ENCODE measurements at places on chromosomes 16 and 17. TPM values are rescaled to one million over a fixed set of nuclear protein-coding genes. Genes with fewer than 3 reads are reported as not detected.
A peak's percentile ranks its signal among the peaks of the same experiment; 100 is the strongest.

Gene CEP295NL
- 0.89 TPM for total RNA-seq

Gene FA2H
- not detected for total RNA-seq

Gene RHBDF1
- 59.1 TPM for total RNA-seq

Gene FGF11
- total RNA-seq: not detected

Gene CCL11
- total RNA-seq: not detected

Gene TBC1D3H
- not detected for total RNA-seq

Gene DOC2A
- total RNA-seq: not detected

DNA sequence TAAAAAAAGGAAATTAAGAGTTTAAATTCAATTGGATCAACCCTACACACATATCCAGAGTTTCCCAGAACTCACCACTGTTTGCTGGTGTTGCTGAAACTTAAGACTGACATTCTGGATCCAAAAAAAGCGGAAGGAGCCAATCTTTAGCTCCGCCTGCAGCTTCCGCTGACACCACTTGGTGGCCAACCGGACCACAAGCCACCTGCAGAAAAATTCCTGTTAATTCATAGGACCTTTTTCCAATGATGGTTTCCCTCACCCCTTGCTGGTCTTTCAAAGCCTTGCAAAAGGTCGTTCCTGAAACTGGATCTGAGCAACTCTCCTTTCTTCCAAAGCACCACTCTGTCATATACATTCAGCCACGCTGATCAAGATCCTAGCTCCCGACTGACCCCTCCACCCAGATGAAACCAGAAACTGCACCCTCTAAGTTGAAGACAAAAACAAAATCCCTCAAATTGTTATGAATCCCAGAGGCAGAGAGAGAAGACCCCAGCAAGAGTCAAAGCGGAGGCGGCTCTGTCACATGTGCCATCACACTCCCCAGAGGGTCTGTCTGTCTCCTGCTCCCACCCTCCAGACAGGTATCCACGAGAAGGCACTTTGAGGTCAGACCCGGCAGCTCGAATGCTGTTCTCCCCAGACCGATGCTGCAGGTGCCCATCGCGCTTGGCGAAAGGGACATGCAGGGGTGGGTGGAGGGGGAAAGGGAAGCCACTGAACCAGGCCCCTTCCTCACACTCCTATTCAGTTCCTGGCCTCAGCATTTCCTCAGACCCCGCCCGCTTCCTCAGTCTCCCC lies 773 bp downstream of the BLTP2 start:
- no peaks in the 10 kb centered on the region for H3K27me3 ChIP-seq
- H3K4me1 ChIP-seq: peaks cover 35% of the 10 kb centered on the region
- H3K27ac ChIP-seq: peak overlapping the region; percentile 48
- peaks cover 37% of the 10 kb centered on the region for H3K36me3 ChIP-seq
- DNase-seq: peak; percentile 50

GRCh38 chr17:55587608-55588139 lies 76.4 kb upstream of the SMIM36 start:
- peak overlapping the region; percentile 68 for H3K4me3 ChIP-seq
- peaks cover 65% of the 10 kb centered on the region for H3K4me1 ChIP-seq
- H3K36me3 ChIP-seq: no peaks in the 10 kb centered on the region
- H3K27me3 ChIP-seq: no peaks in the 10 kb centered on the region
- H3K27ac ChIP-seq: peak overlapping the region; percentile 58

- DNase-seq: no peak
- no peak overlapping the region for H3K27ac ChIP-seq
- H3K36me3 ChIP-seq: no peaks in the 10 kb centered on the region
These were observed 863 bp downstream of the CASKIN1 start for GRCh38 chr16:2195322-2196161.

DNA sequence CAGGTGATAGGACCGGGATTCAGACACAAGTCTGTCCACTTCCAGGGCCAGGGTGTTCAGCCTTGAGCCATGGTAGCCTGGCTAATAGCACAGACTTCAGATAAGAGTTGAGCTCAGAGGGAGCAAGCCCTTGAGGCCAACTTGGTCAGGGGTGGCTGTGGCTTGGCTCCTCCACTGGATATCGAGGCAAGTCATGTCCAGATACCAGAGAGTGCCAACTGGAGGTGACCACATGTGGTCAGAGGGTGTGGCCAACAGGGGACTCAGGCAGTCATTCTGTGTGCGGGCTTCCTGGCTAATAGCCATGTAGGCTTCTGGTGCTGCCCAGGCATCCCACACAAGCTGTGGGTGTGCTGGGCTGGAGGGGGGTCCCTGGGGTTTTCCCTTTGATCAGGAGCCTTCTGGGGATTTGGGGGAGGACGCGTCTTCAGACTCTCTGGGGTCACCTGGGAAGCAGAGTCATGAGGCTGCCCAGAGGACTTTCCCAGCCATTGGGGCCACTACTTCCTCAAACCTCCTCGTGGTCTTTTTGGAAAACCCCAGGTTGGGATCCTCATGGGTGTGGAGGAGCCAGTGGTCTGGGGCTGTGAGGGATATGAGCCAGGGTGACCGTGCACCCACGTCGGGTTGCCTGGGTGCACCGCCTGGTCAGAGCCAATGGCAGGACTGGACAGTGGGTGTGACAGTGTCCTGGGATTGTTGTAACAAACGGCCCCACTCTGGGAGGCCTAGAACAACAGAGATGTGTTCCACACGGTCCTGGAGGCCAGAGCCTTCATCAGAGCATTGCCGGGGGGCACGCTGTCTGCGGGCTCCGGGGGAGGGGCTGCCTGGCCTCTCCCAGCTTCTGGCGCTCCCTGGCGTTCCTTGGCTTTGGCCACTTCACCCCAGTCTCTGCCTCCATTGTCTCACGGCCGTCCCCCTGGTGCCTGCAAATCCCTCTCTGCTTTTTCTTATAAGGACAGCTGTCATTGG lies 25.0 kb downstream of the COX4I1 start:
- H3K27me3 ChIP-seq: peaks cover 26% of the 10 kb centered on the region
- no peak for DNase-seq
- H3K27ac ChIP-seq: no peak overlapping the region
- no peaks in the 10 kb centered on the region for H3K36me3 ChIP-seq
- no peak overlapping the region for H3K4me3 ChIP-seq
- H3K4me1 ChIP-seq: no peaks in the 10 kb centered on the region

- no peak for DNase-seq
- no peak overlapping the region for H3K27ac ChIP-seq
- peaks cover 46% of the 10 kb centered on the region for H3K27me3 ChIP-seq
These were observed 2.0 kb upstream of the AATF start for GRCh38 chr17:36946726-36947091.

DNA sequence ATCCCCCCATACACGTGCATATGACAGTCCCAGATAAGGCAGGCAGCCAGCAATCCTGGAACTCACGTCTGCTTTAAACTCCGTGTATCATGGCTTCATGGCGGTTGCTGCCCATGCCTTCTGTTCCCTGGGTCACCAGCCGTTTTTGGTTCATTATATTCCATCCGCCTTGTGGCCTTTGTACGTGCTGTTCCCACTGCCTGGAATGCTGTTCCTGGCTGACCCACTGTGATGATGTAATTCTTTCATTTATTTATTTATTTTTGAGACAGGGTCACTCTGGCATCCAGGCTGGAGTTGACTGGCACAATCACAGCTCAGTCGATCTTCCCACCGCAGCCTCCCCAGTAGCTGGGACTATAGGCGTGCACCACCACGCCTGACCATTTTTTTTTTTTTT lies 136.7 kb upstream of the GSE1 start:
- no peak overlapping the region for H3K27ac ChIP-seq
- H3K4me3 ChIP-seq: no peak overlapping the region
- peaks cover 15% of the 10 kb centered on the region for H3K27me3 ChIP-seq
- peaks cover 12% of the 10 kb centered on the region for H3K4me1 ChIP-seq
- no peak for DNase-seq

- H3K4me3 ChIP-seq: no peak overlapping the region
- DNase-seq: no peak
- H3K4me1 ChIP-seq: peaks cover 4% of the 10 kb centered on the region
These were observed 280.8 kb upstream of the IRX5 start for GRCh38 chr16:54649876-54650275.

DNA sequence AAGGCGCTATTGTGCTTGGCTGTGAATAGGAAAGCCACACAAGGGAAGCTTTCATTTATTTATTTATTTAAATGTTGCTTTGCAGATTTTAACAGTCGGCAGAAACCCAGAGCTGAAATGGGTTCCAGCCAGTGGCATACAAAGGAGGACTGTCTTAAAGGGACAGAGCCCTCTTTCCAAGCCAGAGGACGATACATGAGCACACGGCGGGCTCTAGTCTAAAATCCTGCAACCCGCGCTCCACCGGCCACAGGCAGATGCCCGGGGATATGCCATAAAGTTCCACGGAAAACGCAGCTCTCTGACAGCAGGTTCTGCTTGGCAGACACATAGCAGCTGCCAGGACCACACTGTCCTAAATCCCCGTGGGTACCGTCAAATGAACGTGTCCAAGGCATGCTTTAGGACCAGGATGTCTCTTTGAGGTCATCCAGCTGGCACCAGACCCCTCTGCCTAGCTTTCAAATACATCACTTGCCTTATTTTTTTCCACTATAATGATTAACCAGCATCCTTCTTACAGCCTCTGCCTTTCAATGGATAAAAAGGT lies 64.6 kb downstream of the CYTH1 start:
- H3K27ac ChIP-seq: peak overlapping the region; percentile 54
- peaks cover 42% of the 10 kb centered on the region for H3K4me1 ChIP-seq
- DNase-seq: peak; percentile 20
- H3K4me3 ChIP-seq: peak overlapping the region; percentile 87
- no peaks in the 10 kb centered on the region for H3K36me3 ChIP-seq

DNA sequence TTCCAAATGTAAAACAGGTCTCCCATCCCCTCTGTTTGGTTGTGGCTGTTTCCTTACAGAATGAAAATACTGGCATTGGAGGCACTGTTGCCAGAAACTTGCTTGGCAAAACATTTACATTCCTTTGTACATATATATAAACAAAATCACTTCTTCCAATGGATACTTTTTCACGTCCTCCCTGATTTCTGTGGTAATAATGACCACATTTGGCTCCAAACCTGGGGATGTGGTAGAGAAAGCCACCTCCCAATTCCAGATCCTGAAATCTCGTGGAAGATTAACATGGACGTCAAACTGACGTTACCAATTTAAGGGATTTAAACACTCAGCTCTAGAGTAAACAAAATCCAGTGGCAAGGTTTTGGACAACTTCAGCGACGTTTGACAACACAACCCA lies 370.8 kb upstream of the ZFHX3 start:
- H3K27ac ChIP-seq: no peak overlapping the region
- H3K4me1 ChIP-seq: peaks cover 33% of the 10 kb centered on the region
- no peak for DNase-seq
- no peak overlapping the region for H3K4me3 ChIP-seq

- H3K4me1 ChIP-seq: no peaks in the 10 kb centered on the region
- no peak for DNase-seq
- no peak overlapping the region for H3K27ac ChIP-seq
- H3K27me3 ChIP-seq: peaks cover 16% of the 10 kb centered on the region
- no peak overlapping the region for H3K4me3 ChIP-seq
These were observed 31.9 kb downstream of the CCDC42 start for GRCh38 chr17:8712698-8713097.

- peaks cover 33% of the 10 kb centered on the region for H3K36me3 ChIP-seq
- peak overlapping the region; percentile 99 for H3K27ac ChIP-seq
- H3K27me3 ChIP-seq: no peaks in the 10 kb centered on the region
- H3K4me3 ChIP-seq: peak overlapping the region; percentile 60
- DNase-seq: no peak
- H3K4me1 ChIP-seq: peaks cover 86% of the 10 kb centered on the region
These were observed 9.2 kb downstream of the ZDHHC7 start for GRCh38 chr16:85002099-85002541.

GRCh38 chr17:72671016-72671415 lies 421.5 kb downstream of the SLC39A11 start:
- H3K27ac ChIP-seq: no peak overlapping the region
- H3K36me3 ChIP-seq: peaks cover 14% of the 10 kb centered on the region
- no peak overlapping the region for H3K4me3 ChIP-seq

DNA sequence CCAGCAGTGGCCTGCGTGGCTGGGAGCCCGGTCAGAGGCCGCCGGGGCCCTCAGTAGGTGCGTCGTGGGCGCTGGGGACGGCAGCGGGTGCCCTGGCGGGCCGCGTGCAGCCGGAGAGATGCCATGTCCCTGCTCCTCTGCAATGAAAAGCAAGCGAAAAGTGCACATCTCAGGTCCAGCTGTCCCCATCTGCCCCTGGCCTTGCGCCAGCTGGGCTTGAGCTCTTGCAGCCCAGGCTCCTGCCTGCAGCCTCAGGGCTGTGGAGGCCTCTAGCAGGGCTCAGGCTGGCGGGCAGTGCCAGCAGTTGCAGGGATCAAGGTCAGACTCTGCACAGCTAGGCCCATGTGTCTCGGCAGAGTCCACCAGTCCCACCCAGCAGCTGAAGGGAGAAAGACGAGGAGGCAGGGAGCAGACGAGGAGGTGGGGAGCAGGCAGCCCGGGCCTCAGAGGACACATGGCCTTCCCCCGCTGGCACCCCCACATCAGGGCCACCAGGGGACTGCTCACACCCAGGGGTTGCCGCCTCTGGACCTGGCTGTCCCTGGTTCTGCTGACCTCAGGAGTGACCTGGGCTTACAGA lies 11.2 kb downstream of the SLC16A3 start:
- no peak for DNase-seq
- H3K4me3 ChIP-seq: peak overlapping the region; percentile 56
- peaks cover 57% of the 10 kb centered on the region for H3K27me3 ChIP-seq
- H3K36me3 ChIP-seq: peaks cover 31% of the 10 kb centered on the region
- peak overlapping the region; percentile 87 for H3K27ac ChIP-seq
- H3K4me1 ChIP-seq: peaks cover 62% of the 10 kb centered on the region

- peaks cover 6% of the 10 kb centered on the region for H3K27me3 ChIP-seq
- H3K27ac ChIP-seq: peak overlapping the region; percentile 80
- DNase-seq: no peak
- no peaks in the 10 kb centered on the region for H3K36me3 ChIP-seq
These were observed 7.0 kb downstream of the IL34 start for GRCh38 chr16:70653406-70653805.

- no peak overlapping the region for H3K27ac ChIP-seq
- no peaks in the 10 kb centered on the region for H3K36me3 ChIP-seq
- no peak for DNase-seq
- no peak overlapping the region for H3K4me3 ChIP-seq
- H3K4me1 ChIP-seq: no peaks in the 10 kb centered on the region
These were observed 38.8 kb upstream of the HOXB13 start for GRCh38 chr17:48767263-48767774.

DNA sequence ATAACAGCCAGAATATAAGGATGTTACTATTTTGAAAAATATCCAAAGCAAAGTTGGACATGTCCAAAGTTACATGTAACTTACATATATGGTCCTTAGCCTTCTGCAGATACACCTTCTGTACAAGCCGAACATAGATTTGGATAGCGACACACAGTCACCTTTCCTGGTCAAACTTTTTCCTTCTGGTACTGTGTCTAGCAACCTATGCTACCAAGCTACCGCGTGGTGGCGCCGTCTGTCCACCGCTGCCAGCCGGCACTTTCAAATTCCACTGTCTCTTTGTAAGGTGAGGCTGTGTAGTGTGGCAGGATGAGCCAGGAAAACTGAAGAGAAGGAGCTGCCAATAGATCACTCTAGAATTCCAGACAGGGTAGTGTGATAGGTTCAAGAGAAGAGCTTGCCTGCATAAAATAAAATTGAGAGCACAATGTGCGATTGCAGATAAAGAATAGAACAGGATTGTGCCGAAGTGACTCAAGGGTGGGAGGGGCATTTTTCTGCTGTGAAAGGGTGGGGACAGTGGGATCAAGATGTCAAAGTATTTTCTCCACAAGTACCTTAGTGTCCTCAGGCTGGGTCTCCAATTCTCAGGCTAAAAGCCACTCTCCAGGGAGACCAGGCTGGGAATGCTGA lies 366.9 kb downstream of the SLC39A11 start:
- H3K27ac ChIP-seq: no peak overlapping the region
- H3K27me3 ChIP-seq: peaks cover 3% of the 10 kb centered on the region
- H3K36me3 ChIP-seq: peaks cover 4% of the 10 kb centered on the region
- H3K4me1 ChIP-seq: peaks cover 44% of the 10 kb centered on the region

- DNase-seq: no peak
- peak overlapping the region; percentile 9 for H3K4me3 ChIP-seq
- peaks cover 17% of the 10 kb centered on the region for H3K27me3 ChIP-seq
- no peaks in the 10 kb centered on the region for H3K36me3 ChIP-seq
- H3K4me1 ChIP-seq: peaks cover 13% of the 10 kb centered on the region
These were observed 6.6 kb upstream of the JUP start for GRCh38 chr17:41792845-41793783.

All from HFFc6 (cell line).